ENCODE measurements at places on chromosomes 5 and 9.

GRCh38 chr5:144191998-144192397 lies 21.3 kb downstream of the KCTD16 start:
- peak; percentile 89 for DNase-seq

DNA sequence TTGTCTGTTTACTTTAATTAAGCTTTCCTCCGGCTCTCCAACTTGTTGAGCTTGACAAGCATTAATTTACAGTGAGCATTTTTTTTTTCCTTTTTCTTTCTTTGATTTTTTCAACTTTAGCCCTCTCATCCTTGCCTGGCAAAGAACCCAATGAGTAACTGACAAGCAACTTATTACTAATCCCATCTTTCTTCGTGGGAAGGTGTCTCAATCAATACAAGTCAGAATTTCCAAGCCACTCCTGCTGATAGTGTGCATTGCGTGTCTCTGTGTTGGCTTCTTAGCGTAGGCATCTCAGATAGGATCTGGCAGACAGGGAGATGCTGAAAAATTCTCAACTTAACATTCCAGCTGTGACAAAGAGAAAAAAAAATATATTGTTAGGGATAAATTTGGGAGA lies 527.7 kb upstream of the WWC1 start:
- DNase-seq, result no peak

DNA sequence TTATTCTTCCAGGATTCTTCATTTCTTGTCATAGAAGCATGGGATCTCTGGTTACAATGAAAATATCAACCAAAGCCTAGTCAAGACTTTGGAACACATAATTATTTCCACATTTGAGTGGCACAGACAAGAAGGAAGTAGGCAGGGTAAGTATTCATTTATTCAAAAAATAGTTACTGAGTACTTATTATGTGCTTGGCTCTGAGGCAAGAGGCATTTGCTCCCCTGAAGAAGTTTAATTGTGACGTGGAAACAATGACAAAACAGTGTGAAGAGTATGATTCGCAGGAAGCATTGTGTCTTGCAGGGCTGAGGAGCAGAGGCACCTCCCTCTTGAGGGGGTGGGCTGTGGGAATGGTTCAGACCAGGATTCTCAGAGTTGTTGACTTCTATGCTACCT lies 45.0 kb upstream of the TNFSF15 start:
- peak; percentile 41 for DNase-seq

DNA sequence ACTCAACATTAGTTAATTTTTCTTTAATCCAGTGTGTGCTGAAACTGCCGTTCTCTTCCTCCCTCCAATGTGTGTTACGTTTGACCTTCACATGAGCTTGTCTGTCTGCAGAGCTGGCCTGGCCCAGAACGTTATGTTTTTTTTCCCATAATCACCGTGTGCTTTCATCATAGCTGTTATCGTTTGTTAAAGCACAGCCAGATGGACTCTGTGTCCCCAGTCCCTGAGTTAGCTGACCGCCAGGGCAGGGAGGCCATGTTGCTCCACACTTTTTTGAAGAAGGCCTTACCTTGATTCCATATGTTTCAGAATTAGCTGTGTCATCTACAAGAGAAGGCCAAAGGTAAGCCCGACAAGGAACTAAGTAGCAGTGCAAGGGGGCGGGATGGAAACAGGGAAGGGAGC lies 55.7 kb downstream of the HSD17B3 start:
- no peak for DNase-seq

GRCh38 chr9:35423499-35423898 lies 66.4 kb upstream of the RUSC2 start:
- no peak for DNase-seq

DNA sequence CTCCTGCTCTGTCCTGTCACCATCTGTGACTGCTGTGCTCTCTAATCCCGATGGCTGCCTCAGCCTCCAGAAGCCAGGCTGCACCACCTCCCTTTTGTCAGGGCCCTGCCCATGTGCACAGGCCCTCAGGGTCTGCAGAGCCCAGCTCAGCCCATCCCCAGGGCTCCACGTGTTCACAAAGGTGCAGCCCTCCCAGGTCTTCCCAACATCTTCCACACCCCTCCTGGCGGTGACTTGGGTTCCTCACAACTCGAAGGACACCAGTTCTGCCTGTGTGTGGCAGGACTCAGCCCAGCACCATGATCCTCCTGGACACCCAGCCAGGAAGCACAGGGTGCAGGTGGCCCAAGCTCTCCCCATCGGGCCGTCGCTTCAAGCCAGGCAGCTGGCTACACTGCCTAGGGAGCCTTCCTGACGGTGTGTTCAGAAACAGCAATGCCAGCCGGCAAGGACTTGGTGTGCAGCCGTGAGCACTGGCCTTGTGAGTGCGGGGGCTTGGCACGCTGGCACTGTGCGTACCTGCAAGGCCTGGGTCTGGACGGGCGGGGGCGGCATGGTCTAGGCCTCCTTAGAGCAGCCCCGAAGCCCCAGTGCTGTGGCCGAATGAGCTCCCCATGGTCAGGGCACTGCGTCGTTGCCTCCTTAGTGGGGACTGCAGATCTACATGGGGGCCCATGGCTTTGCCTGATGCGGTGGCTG lies 96.1 kb downstream of the MRPL36 start:
- no peak for DNase-seq

DNA sequence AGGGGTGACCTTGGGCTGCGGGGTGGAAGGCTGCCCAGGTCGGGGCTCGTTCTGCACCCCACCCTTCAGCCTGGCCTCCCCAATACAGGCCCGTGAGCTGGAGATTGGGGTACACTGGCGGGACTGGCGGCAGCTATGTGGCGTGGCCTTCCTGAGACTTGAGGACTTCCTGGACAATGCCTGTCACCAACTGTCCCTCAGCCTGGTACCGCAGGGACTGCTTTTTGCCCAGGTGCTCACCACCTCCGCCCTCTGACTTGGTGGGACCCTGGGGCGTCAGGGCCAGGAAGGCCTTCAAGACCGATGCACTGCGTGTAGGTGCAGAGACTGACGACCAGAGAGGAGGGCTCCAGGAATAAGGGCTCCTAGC lies 10.5 kb downstream of the ZDHHC12 start:
- DNase-seq, result no peak

DNA sequence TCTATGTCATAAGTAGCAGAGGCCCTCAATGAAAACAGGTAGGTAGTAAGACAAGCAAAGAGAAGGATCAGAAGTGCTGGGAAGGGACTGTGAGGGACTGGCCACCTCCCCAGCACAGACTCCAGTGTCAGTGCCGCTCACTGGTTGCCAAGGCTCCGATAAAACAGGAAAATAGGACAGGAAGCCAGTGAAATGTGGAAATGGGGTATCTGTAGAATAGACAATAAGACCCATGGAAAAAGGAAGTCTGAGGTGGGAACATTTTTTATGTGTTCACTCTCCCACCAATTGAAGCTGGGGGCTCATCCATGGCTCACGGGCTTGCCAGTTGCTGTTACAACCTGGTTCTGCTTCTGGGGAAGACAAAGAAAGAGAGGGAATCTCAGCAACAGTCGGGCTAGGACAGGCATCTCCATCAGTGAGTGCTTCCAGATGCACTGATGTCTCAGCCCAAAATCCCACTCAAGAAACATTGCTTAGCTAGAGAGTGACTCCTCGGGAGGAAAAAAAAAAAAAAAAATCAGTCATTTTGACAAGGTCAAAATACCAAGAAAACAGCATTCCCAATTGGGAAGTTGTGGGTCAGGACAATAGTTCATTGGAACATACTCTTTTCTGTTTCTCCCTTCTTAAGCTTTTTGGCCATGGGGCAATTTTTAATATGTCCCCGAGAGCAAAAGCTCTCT lies 27.6 kb upstream of the NFIB start:
- no peak for DNase-seq
